T-helper 2 cell treated with Interferon-gamma antibody and Interleukin-4, amounts not matched to agents 5 μg/mL and 100 μg/mL, for 36 hours (primary cell): ENCODE measurements at places on chromosomes 3 and 15.

- H3K27me3 ChIP-seq, result no peaks in the 10 kb centered on the region
- no peak overlapping the region for H3K27ac ChIP-seq
- peaks cover 13% of the 10 kb centered on the region for H3K4me1 ChIP-seq
- H3K4me3 ChIP-seq, result no peak overlapping the region
These were observed 87.5 kb upstream of the TGFBR2 start for GRCh38 chr3:30518872-30519271.

DNA sequence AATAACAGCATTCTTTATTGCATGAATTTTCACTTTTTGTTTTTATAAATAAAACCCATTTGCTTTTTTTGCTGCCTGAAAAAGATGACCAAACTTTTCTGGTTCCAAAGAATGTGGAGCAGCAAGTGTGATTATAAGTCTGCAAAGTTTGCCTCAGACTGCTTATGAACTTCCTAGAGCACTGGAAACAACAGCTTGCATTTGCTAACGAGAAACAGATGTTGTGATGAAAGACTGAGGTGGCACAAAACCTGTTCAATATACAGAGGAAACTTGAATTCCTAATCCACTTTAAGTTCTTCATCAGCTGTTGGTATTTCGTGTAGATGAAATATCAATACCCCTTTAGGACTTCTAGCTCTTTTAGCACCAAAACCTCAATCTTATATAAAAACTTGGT lies 9.3 kb downstream of the ZPLD1 start:
- no peak overlapping the region for H3K27ac ChIP-seq
- H3K4me3 ChIP-seq, result no peak overlapping the region
- DNase-seq, result no peak
- no peaks in the 10 kb centered on the region for H3K4me1 ChIP-seq
- no peaks in the 10 kb centered on the region for H3K36me3 ChIP-seq
- no peaks in the 10 kb centered on the region for H3K27me3 ChIP-seq

DNA sequence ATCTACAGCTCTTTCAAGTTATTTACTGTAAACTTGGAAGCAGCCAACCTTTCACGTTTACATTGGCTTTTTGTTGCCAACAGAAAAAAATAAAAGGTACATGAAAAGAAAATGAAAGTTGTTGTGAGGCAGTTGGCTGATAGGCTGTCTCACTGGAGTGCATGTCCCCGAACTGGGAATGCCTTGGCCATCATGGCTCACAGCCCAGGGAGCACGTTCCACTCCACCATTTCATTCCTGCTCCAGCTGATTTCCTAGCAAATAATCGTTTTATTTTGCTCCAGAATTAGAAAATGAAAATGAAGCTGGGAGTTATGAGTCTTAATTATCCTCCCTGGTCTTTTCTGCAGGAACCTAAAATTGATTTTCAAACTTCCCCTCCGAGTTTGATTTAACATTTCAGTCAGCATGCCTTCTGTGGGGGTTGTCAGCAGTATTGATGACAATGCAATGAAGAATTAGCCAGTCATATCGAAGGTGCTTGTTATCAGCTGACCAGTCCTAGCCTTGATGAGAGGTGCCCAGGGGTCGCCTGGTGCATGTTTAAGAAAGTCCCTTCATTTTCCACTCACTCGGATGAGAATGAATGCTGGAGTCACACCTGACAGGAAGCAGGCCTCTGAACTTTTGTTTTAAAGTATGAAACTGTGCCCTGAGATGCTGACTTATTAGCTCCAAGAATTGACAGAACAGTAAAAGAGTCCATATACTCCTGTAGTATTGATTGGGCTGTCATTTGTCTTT lies 293.7 kb upstream of the TRIM42 start:
- H3K36me3 ChIP-seq, result no peaks in the 10 kb centered on the region
- no peaks in the 10 kb centered on the region for H3K4me1 ChIP-seq
- no peak for DNase-seq
- peaks cover under 1% of the 10 kb centered on the region for H3K27me3 ChIP-seq
- no peak overlapping the region for H3K27ac ChIP-seq

DNA sequence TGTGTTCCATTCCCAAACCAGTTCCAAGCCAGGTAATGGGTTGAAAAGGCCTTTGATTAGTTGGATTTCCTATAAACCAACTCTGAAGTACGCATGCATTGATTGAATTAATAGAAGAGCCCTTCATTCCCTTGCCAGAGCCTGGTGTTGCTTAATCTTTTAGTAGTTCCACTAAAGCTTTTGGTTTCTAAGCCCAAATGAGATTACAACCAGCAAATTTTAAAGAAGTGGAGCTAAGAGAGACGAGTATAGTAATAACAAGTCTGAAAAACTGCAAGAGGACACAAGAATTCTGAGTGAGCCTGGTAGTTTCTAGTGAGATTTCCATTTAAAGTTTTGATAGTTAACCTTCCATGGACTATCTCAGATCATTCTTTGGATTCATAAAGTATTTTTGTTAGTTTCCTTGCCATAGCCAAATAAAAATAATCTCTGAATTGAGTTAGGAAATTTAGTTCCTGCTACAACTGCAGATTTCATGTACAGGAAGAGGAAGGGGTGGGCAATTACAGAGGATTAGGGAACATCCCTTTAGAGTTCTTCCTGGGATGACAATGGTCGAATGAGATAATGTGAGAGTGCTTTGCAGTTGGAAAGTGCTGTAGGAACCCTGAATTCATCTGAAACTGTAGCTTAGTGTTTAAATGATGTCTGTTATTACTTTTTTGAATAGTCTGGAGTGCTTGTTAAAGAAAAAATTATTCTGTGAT lies 136.8 kb downstream of the FNDC3B start:
- H3K27ac ChIP-seq, result no peak overlapping the region
- H3K4me3 ChIP-seq, result no peak overlapping the region
- peaks cover 4% of the 10 kb centered on the region for H3K4me1 ChIP-seq
- H3K36me3 ChIP-seq, result no peaks in the 10 kb centered on the region
- no peaks in the 10 kb centered on the region for H3K27me3 ChIP-seq

GRCh38 chr3:55162031-55162795 lies 234.4 kb upstream of the LRTM1 start:
- H3K4me1 ChIP-seq, result no peaks in the 10 kb centered on the region
- no peaks in the 10 kb centered on the region for H3K27me3 ChIP-seq
- no peak for DNase-seq
- H3K4me3 ChIP-seq, result no peak overlapping the region
- H3K27ac ChIP-seq, result no peak overlapping the region
